Thoracic aorta (tissue), 2 donors: ENCODE measurements at places on chromosomes 11 and 22.

- no peaks in the 10 kb centered on the region for H3K27me3 ChIP-seq
- H3K4me3 ChIP-seq: no peak overlapping the region
- no peak overlapping the region for H3K27ac ChIP-seq
- H3K36me3 ChIP-seq: no peaks in the 10 kb centered on the region
- peaks cover 5% of the 10 kb centered on the region for H3K4me1 ChIP-seq
- DNase-seq: no peak
These were observed 17.5 kb upstream of the OPCML start for GRCh38 chr11:133549826-133550225.

GRCh38 chr22:27252282-27253049 lies 549.1 kb downstream of the MN1 start:
- H3K27ac ChIP-seq: no peak overlapping the region
- H3K4me1 ChIP-seq: peaks cover 13% of the 10 kb centered on the region
- no peaks in the 10 kb centered on the region for H3K36me3 ChIP-seq
- DNase-seq: no peak

- DNase-seq: no peak
- peaks cover 21% of the 10 kb centered on the region for H3K4me1 ChIP-seq
- H3K27ac ChIP-seq: no peak overlapping the region
- H3K27me3 ChIP-seq: no peaks in the 10 kb centered on the region
These were observed 251.9 kb upstream of the FAT3 start for GRCh38 chr11:91972665-91973266.

GRCh38 chr22:25153961-25154666 lies 45.5 kb upstream of the CRYBB3 start:
- peak overlapping the region; percentile 56 for H3K27ac ChIP-seq
- H3K4me3 ChIP-seq: no peak overlapping the region
- DNase-seq: peak; percentile 39
- H3K4me1 ChIP-seq: peaks cover 32% of the 10 kb centered on the region
- no peaks in the 10 kb centered on the region for H3K36me3 ChIP-seq
- H3K27me3 ChIP-seq: no peaks in the 10 kb centered on the region

- H3K36me3 ChIP-seq: no peaks in the 10 kb centered on the region
- no peak overlapping the region for H3K27ac ChIP-seq
- no peaks in the 10 kb centered on the region for H3K4me1 ChIP-seq
- no peaks in the 10 kb centered on the region for H3K27me3 ChIP-seq
- DNase-seq: no peak
These were observed 328.1 kb upstream of the MPPED2 start for GRCh38 chr11:30914143-30914762.

- no peak for DNase-seq
- peak overlapping the region; percentile 41 for H3K4me3 ChIP-seq
These were observed 9.1 kb upstream of the TBC1D22A start for GRCh38 chr22:46753360-46753759.
